Colonic mucosa (tissue), 4 donors: ENCODE measurements at places on chromosomes 3 and 15. TPM values are rescaled to one million over a fixed set of nuclear protein-coding genes. Genes with fewer than 3 reads are reported as not detected.
A peak's percentile ranks its signal among the peaks of the same experiment; 100 is the strongest.

DNA sequence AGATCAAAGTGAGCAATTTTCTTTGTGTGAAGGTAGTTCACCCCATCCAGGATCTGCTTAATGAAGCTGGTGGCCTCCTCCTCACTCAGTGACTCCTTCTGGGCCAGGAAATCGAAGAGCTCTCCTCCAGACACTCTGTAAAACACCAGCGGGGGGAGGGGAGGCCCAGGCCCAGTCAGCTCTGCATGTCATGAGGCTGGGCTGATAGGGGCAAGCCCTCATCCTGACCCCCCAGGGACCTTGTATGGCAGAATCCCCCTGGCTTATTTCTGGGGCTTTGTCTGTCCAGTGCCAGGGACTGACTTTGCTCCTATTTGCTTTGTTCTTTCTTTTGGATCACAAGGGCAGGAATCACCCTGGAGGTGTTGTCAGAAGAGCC, 74.9 kb downstream of the DAPK2 start:
- DNase-seq: peak; percentile 18
- peak overlapping the region; percentile 72 for H3K27ac ChIP-seq
- H3K4me1 ChIP-seq: peaks cover 13% of the 10 kb centered on the region
- no peaks in the 10 kb centered on the region for H3K36me3 ChIP-seq

Gene P2RY13
- 0.80 TPM for total RNA-seq

DNA sequence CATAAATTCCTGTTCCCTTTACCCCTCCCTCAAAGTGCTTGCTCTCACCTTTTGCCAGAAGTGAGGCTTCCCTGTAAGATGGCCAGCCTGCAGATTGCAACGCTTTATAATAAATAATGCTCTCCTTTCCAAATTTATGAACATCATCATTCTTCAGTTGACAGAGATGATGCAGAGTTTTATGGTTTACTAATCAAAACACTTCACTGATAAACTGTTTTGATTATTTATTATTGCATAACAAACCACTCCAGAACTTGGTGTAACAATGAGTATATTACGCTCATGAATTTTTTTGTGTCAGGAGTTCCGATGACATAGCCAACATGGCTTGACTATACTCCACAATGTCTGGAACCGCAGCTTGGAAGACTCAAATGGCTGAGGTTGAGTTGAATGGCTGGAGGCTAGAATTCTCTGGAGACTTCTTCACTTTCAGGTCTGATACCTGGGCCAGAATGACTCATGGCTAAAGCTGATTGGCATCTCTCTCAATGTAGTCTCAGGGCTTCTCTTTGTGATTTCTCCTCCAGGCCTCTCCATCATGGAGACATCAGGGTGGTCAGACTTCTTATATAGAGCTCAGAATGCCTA, 27.3 kb upstream of the TGFBR2 start:
- no peaks in the 10 kb centered on the region for H3K27me3 ChIP-seq
- DNase-seq: no peak
- H3K4me1 ChIP-seq: no peaks in the 10 kb centered on the region
- no peak overlapping the region for H3K4me3 ChIP-seq
- H3K27ac ChIP-seq: peak overlapping the region; percentile 15

Gene PLSCR2
- total RNA-seq: 0.94 TPM

DNA sequence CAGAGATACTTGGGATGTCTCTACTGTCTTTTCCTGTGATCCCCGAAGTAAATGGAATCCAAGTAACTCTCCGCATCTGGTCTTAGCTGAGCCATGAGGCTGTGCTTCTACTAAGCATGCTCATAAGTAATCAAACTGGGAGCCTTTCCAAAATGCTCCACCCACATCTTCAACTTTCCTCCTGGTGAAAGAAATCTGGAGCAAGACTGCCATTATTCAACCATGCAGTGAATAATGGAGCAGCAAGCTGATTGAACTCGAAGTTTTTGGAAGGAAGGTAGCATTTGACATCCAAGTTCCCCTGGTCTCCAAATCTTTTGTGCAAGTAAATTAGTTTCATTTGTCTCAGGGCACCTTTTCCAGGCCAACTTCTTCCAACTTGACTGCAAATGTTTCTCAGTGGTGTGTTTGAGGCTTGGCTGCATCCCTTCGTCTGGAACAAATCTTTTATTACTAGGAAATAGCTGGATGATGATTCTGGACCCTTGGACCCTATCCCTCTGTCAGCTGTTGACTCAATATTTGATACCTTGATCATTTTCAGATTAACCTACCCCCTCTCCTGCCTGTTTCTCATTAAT, 19.4 kb downstream of the GXYLT2 start:
- H3K4me1 ChIP-seq: no peaks in the 10 kb centered on the region
- H3K27ac ChIP-seq: no peak overlapping the region
- H3K4me3 ChIP-seq: no peak overlapping the region
- no peaks in the 10 kb centered on the region for H3K27me3 ChIP-seq
- no peak for DNase-seq
- H3K36me3 ChIP-seq: no peaks in the 10 kb centered on the region

GRCh38 chr3:125156456-125156855, 56.1 kb downstream of the SLC12A8 start:
- no peaks in the 10 kb centered on the region for H3K4me1 ChIP-seq
- no peak overlapping the region for H3K27ac ChIP-seq
- no peaks in the 10 kb centered on the region for H3K27me3 ChIP-seq
- no peaks in the 10 kb centered on the region for H3K36me3 ChIP-seq
